Endothelial cell (in vitro differentiated cells): ENCODE measurements at places on chromosomes 2 and 18.

- DNase-seq, result no peak
These were observed 144.2 kb upstream of the CDH7 start for GRCh38 chr18:65606551-65607130.

DNA sequence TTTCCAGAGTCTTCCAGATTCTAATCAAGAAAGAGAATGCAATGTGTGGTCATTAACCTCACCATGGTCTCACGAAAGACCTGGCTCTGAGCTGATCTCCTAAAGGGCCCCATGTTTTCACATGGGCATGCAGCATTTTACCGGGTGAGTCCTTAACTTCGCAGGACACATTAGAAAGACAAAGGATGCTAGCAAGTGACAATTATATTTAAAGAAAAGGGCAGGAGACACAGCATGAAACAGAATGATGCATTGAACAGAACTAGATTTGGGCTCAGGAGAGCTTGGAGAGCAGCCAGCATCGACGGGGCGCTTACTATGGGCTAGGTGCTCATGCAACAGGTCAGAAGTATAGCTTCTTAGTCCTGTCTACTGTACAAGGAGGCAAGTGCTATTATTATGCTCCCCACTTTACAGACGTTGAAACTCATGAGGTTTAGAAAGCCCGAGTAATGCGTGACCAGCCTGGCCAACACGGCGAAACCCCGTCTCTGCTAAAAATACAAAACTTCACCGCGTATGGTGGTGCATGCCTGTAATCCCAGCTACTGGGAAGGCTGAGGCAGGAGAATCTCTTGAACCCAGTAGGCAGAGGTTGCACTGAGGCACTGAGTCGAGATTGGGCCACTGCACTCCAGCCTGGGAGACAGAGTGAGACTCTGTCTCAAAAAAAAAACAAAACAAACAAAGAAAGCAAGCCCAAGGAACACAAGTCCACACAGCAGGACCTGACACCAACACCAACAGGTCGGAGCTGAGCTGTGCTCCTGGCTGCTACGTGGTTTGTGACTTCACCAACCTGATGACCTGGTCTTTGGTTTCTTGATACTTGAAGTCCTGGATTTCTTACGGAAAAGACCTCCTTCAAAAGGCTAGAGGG, 16.1 kb downstream of the MBP start:
- DNase-seq, result no peak

GRCh38 chr18:58253871-58254270, 209.8 kb downstream of the NEDD4L start:
- DNase-seq, result no peak

- DNase-seq, result no peak
These were observed 1454.4 kb upstream of the CELF4 start for GRCh38 chr18:39019989-39020388.

- DNase-seq, result no peak
These were observed 9.3 kb upstream of the CCBE1 start for GRCh38 chr18:59706499-59706898.

DNA sequence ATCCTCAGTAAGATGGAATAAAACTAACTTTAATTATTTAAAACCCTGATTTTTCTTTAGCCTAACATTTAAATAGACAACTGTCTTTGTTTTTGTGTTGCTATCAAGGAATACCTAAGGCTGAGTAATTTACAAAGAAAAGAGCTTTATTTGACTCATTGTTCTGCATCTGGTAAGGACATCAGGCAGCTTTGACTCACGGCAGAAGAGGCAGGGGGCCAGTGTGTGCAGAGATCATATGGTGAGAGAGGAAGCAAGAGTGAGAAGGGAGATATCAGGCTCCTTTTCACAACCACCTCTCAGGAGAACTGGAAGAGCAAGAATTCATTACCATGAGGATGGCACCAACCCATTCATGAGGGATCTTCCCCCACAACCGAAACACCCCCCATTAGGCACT, 64.6 kb upstream of the TFPI start:
- no peak for DNase-seq

DNA sequence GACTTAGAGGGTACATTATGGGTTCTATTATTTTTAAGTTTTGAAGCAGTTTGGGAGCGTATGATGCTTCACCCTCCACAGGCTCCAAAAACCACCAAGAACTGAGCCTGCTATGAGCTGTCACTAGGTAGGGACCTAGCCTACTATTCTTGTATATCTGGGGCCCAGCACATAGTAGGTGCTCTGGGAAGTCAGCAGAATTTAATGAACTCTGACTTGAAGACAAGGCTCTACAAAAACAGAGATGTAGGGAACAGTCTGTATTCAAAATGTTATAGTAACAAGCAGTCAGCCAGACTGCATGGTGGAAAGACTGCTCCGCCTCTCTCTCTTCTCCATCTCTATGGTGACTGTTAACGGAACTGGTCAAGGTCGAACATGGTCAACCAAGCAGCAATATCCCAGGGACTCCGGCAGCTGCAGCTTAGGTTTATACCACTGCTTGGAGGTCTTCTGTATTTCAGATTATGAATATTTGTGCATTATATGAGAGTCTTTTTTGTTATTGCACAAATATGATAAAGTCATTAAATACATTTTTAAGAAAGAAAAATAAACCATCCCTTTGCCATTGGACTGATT, 22.2 kb upstream of the YWHAQ start:
- no peak for DNase-seq

DNA sequence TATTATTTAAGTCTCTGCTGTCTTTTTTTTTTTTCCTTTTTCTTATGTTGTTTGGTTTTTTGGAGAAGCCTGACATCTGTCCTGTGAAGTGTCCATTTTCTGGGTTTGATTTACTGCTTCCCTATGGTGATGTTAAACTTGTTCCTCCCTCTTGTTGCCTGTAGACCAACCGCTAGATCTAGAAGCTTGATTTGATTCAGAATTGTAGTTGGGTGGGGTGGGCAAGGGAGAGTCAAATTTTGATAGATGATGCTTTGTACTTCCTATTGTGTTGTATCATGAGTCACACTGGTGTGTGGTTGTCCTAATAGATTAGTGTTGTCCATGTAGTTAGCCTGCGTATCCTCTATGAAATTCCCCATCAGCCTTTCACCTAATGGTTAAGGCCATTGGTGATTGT, 35.4 kb downstream of the CAB39 start:
- no peak for DNase-seq

GRCh38 chr2:20446255-20446916, 488 bp upstream of the RHOB start:
- DNase-seq, result peak; percentile 36

DNA sequence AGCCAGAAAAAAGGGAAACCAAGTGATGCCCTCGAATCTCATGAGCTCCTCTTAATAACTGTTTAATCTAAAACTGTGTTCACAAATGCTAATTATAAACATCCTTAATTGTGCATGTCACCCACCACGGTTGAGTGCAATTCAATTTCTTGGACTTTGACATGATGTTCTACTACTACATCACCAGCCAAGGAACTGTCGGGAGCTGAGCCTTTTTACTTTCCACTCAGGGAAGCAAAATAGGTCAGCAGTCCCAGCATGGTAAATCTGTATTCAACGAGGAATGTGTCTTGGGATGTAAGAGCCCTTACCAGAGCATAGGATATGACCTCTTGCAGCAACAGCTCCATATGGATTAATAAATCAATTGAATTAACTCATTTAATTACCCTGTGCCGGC, 20.8 kb upstream of the REG3G start:
- no peak for DNase-seq

- no peak for DNase-seq
These were observed 6.3 kb downstream of the RAX start for GRCh38 chr18:59266886-59267502.

DNA sequence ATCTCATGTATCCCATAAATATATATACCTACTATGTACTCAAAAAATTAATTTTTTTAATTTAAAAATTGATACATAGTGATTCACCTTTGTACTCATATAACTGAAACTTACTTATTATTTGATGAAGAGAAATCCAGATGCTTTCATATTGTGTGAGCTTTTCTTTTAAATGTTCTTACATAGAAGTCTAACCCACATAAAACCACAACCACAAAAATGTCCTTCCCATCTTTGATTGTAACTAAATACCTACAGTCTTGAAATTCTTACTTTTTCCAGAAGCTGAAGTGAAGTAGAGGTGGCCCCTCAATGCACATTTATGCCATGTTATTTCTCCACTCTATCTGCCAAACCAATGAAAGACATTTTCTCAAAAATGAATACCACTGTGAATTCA, 117.9 kb upstream of the COL5A2 start:
- no peak for DNase-seq

- DNase-seq, result no peak
These were observed 136.4 kb downstream of the SOCS6 start for GRCh38 chr18:70425236-70425635.

DNA sequence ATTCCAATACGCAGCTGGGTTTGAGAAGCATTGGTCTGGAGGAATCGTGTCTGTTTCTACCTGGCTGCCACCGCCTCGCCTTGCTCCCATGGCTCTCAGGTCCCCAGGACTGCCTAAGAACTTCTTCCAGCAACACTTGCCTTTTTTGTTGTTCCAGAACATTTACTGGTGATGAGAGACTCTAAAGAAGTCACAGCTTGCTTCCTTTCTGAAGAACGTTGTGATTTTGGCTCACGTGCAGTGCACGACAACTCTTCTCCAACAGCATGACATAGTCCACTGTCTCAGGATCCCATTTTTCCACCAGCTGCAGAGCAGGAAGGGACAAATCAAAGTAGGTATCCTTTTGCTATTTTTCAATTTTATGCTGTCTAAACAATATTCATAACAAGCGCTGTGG, 940.9 kb downstream of the SLC4A3 start:
- no peak for DNase-seq

- no peak for DNase-seq
These were observed 55.5 kb upstream of the ZDBF2 start for GRCh38 chr2:206218796-206219499.

DNA sequence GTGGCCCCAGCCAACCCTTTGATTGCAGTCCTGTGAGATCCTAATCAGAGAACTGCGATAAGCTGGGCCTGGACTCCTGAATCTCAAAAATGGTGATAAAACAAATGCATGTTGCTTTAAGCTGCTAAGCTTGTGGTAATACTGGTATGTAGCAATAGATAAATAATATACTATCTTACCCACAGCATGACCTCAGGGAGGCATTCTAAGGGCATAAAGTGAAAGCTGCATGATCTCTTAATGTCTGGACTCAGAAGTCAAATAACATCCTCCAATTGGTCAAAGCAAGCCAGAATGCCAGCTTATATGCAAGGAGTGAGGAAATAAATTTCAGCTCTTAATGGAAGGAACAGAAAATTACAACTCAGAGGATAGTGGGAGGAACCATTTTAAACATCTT, 246.1 kb downstream of the FSIP2 start:
- DNase-seq, result no peak

GRCh38 chr2:197599285-197599965, 76.0 kb downstream of the RFTN2 start:
- peak; percentile 15 for DNase-seq

GRCh38 chr2:134586326-134586965, 132.4 kb downstream of the TMEM163 start:
- no peak for DNase-seq

DNA sequence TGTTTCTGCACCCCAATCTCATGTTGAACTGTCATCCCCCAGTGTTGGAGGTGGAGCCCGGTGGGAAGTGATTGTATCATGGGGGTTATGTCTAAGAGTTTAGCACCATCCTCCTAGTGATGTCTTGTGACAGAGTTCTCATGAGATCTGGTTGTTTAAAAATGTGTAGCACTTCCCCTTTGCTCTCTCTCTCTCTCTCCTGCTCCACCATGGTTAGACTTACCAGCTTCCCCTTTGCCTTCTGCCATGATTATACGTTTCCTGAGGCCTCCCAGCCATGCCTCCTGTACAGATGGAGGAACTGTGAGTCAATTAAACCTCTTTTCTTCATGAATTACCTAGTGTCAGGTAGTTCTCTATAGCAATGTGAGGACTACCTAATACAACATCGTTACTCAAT, 396.9 kb upstream of the LRATD1 start:
- DNase-seq, result no peak

GRCh38 chr2:28161466-28161865, 231.2 kb upstream of the FOSL2 start:
- DNase-seq, result no peak
